ENCODE measurements at places on chromosomes 1 and 21.

GRCh38 chr1:167861664-167862381 is 52.1 kb downstream of the ADCY10 start:
- no peak for DNase-seq

DNA sequence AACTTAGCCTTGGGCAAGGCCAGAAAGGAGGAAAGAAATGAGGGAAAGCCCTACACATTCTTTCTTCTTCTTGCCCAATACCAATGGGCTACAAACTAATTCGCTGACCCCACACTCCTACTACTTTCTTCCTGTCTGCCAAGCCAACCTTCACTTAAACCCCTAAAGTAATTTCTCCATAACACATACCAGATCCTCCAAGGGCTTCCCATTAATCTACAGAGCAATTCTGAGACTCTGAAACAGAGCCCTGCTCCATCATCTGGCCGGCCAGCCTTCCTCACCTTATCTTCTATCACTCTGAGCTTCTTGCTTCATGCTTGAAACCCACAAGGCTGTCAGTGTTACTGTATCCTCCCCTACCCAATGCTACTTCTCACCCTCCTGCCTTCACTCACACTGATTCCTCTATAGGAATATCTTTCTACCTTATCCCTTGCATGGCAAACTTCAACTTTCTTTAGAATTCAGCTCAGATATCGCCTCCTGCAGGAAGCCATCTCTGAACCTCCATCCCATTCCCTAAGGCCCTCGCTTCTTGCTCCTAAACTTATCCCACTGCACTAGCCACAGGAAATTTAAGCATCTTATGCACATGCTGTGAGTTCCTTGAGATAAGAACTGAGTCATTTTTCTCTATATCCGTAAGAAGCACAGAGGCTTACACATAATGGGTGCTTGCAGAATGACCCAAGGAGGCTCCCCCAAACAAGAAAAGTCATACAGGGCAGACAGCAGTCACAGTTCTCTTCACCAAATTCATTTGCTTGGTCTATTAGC is 81.9 kb downstream of the JAK1 start:
- DNase-seq = no peak

DNA sequence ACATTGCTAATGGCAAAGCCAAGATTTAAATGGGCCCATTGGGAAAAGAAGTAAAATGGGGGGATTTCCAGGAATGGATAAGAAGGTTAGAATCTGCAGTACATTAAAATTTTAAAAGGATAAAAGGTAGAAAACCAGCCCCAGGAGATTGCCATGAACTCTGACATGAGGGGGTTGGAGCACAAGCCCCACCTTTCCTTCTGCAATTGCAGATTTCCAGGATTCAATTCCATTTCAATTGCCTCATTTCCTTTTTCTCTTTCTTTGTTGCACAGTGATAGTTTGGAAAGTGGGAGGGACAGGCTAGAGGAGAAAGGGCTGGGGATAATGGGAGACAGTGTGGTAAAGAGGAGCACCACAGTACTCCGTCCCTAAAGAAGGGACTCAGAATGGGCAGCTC is 238.5 kb upstream of the RAB4A start:
- no peak for DNase-seq

DNA sequence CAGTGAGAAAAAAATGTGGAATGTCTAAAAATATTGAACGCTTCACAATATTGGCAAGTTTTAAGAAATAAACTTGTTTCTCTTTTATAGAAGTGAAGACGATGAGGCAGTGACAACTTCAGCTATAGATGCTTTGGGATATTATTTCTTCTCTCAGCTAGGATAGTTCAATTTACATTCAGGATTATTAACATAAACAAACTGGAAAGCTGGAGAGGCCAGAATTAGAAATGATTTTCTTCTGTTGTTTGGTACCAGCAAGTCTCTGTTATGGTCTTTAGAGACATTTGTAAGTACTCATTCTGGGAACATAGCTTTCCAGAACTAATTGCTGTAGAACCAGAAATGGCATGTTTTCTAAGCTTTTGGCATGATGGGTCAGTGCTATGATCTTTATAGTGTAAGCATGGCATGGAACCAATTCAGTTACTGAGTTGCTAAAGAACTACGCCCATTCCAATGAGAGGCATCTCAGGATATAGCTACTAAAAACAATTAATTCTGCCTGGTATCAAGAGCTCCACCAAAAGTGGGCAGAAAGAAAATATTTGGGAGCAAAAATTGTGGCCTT is 599.5 kb upstream of the B3GALT2 start:
- no peak for DNase-seq

DNA sequence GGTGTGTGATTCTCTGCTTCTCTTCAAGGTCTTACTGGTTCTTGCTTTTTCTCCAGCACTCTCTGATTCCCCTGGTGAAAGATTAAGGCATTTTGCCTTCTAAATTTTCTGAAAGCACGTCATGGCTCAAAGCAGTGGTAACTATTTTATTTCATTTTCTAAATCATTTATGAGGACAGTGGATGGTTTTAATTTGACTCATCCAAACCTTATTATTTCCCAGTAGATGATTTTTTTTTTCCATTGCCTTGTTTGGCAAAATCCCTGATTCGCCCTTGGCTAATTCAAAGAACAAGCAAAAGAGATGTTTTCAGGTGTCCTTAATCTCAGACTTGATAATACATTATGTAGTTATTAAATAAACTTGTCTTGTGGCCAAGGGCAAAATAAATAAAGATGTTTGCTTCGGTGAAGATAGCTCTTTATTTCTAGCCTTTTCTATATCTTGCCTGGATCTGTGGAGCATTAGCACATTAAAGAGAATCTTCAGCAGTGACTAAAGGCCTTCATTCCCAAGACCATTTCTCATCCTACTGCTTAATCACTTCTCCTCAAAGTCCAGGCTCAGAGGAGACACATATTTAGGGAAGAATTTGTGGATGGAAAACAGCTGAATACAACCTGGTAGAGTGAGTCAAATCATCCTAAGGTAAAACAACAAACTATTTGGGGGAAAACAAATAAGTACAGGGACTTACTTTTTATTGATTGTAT is 359.8 kb downstream of the DUSP10 start:
- no peak for DNase-seq

DNA sequence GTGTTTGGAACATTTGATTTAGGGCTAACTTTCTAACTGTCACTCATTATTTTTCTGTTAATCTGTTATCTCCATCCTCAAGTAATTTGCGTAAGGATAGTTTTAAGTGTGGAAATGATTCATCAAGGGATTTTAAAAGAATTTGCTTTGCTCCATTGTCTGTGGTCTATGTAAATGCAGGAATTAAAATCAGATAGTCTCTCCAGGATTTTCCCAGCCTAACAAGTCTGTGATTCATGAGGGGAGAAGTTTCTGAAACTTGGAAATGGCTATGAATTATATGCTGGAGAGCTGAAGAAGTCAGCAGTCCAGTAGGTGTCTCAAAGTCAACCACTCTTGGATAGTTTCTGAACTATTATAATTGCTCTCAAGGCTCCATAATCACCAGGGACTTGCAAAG is 264.5 kb downstream of the MRPL39 start:
- no peak for DNase-seq

GRCh38 chr1:220321758-220322157 is 49.5 kb upstream of the RAB3GAP2 start:
- DNase-seq = no peak
